Stimulated activated CD4-positive, alpha-beta T cell treated with anti-CD3 and anti-CD28 coated beads, Interleukin-4, amount 100 ng/mL, for 24 hours (primary cell): ENCODE measurements at places on chromosomes 13 and 19.

DNA sequence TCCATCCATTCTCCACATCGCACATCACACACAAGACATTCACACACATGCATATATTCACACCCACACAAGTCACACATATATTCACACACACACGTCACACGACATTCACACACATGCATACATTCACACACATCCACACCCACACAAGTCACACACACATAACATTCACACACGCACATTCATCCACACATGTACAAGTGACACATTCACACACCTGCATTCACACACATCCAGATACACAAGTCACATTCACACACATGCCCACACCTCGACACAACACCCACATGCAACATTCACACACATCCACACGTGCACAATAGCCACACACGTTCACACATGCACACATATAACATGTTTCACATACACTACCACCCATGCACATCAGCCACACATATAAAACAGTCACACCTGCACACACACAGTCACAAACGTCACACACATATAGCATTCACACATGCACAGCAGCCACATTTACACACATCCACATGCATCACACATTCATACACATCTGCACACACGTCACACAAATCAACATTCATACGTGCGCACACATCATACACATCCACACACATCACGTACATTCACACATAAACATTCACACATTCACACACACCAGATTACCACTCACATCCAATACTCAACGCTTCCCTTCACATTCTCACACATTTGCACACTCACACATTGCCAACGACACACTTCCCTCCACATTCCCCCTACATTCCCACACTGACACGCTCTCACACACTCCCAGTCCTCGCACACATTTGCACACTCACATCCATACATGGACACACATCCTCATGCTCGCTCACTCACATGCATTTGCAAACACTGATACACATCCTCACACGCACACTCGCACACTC is 41.0 kb downstream of the ANKRD10 start:
- no peak for DNase-seq

GRCh38 chr13:20272588-20273171 is 40.6 kb upstream of the GJB6 start:
- DNase-seq: no peak

- DNase-seq: peak; percentile 6
Measured at GRCh38 chr19:38047641-38048040, 140.6 kb downstream of the SIPA1L3 start.

- no peak for DNase-seq
Measured at GRCh38 chr19:8041531-8041931, 11.0 kb upstream of the CCL25 start.

GRCh38 chr19:48171710-48172109 is 1.2 kb downstream of the ZSWIM9 start:
- no peak for DNase-seq

- DNase-seq: no peak
Measured at GRCh38 chr19:3387645-3388589, 21.5 kb downstream of the NFIC start.

DNA sequence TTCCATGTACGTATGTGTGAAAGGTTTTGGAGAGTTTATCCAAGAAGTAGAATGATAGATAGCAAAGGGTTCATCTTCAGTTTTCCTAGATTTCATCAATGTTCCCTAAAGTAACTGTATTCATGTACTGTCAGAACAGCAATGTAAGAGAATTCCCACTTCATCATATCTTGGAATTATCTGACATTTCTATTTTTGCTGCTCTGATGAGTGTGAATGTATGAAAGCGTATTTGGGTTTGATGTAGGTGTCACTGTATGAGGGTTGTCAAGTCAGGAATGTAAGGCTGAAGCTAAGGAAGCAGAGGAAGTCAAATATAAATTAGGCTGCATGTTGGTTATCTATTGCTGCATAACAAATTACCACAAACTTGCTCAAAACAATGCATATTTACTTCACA is 7.2 kb upstream of the KATNAL1 start:
- DNase-seq: no peak

DNA sequence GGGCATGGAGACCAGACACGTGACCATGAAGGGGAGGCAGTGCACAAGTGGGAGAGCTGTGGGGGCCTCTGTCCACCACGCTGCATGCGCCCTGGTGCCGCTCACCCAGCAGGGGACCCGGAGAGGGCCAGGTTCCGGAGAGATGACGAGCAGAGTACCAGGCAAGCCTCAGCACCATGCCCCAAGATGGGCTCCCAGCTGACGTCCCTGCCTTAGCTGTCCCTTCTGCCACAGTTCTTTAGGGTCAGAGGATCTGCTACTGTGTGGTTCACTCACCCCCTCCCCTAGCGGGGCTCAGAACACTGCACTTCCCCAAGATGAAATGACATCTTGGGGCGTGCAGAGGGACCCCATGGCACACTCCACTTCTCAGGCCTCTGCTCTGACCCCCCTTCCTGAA is 9.6 kb upstream of the PRKD2 start:
- no peak for DNase-seq

- DNase-seq: no peak
Measured at GRCh38 chr19:11513946-11514345, 8.3 kb upstream of the ZNF653 start.

GRCh38 chr13:39038569-39039030 is 344 bp downstream of the NHLRC3 start:
- DNase-seq: peak; percentile 65

- no peak for DNase-seq
Measured at GRCh38 chr13:51009597-51009996, 100.0 kb downstream of the RNASEH2B start.

GRCh38 chr19:2603334-2603733 is 99.2 kb downstream of the GNG7 start:
- no peak for DNase-seq

DNA sequence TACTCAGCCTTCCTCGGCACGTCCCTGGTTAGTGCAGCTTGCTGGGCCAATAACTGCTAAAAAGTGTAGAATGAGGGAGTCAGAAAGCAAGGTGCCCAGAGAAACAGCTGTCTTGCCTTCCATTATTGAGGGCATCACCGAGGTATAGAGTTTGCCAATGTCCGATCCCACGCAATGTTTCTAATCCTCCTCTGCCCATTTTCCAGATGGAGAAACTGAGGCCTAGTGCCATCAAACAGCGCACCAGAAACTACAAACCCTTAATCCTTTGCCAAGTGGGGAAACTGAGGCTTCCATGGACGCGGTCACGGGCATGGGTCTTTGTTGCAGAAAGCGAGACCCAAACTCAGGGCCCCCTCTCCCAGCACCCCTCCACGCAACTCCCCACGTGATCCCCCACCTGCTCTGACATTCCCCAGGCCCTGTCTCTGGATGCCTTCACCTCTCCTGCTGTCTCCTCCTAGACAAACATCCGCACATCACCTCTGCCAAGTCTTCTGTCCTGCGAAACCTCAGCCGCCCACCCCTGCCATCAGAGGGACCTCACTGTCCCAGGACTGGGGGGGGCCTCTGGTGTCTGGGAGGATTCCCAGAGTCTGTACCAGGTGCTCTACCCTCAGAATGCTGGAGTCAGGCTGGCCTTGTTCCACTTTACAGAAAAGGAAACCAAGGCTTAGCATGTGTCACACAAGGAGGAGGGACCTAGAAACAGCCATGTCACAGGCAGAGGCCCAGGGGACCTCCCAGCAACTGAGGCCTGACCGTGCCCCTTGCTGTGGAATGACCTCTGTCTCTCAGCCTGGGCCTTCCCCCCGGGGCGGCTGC is 930 bp upstream of the PDE4C start:
- no peak for DNase-seq

GRCh38 chr13:80475718-80476117 is 134.8 kb upstream of the SPRY2 start:
- no peak for DNase-seq

- DNase-seq: no peak
Measured at GRCh38 chr13:30675717-30676116, 58.0 kb downstream of the USPL1 start.
